ENCODE measurements at places on chromosomes 11 and 22.

DNA sequence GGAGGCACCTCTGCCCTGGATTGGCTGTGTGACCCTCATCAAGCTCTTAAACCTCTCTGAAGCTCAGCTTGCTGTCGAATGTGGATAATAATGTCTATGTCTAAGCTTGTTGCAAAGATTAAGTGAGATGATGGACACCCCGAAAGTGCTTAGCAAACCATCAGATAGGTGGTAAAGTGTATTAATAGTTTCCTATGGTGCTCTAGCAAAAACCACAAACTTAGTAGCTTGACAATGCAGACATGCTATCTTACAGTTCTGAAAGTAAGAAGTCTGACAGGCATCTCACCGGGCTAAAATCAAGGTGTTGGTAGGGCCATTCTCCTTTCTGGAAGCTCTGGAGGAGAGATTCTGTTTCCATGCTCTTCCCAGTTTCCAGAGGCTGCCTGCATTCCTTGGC, 106.5 kb upstream of the CSNK2A3 start:
- DNase-seq, result no peak

DNA sequence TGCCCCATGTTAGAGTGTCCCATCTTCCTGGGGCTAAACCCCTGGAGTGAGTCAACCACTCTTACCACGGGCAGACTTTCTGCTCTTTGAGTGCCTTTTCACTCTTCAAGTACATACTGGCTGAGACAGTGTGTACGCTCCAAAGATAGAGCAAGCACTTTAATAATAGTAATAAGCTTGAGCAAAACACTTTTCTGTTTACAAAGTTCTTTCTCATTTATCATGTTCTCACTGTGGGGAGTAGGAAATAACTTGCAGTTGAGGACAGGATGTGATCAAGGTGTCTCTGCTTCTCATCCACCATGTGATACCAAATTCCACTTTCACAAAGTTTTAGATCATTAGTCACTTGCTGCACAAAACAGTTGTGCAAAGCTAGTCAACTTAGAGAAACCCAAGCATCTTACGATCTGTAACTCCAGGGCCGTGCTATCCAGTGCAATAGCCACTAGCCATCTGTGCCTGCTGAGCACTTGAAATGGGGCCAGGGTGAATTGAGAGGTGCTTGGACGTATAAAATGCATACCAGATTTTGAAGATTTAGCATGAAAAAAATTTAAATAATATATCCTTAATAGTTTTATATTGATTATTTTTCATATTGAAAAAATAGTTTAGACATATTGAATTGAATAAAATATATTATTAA, 135.3 kb downstream of the KIF18A start:
- DNase-seq, result no peak

DNA sequence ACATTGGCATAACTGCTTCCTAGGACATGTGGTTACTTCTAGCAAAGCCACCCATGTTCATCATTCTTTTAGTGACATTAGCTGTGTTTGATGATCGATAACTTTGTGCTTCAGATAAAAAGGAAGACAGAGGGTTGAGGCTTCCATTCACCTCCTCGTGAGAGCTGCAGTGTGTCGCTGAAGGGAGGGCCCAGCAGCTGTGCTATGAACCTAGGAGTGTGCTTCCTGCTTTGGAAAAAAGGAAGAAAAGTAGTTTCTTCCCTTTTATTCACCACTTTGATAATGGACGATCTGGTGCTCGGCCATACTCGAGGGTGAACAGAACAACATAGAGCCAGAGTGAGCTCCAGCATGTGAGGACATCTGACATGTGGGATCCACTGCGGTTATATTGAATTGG, 6.1 kb upstream of the RFPL2 start:
- no peak for DNase-seq

GRCh38 chr11:29452146-29452545, 564.7 kb downstream of the KCNA4 start:
- DNase-seq, result no peak

DNA sequence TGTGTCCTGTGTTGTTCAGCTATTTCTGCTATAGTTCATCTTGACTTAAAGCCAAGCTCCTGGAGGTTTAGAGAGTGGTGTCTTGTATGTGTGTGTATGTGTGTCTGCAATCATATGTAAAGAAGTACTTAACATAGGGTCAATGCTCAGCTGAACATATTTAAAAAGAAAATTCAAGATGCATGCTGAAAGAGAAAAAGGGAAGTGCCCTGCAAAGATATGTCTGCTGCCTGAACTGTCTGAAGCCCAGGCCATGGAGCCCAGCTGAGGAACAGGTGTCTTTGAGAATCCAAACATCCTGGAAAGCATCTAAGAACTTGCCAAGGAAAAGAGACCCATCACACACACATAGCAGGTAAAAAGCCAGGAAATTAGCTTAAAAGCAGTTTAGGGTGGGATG, 6.6 kb downstream of the TCN1 start:
- no peak for DNase-seq

GRCh38 chr11:13183094-13183825, 94.3 kb upstream of the BMAL1 start:
- DNase-seq, result no peak

DNA sequence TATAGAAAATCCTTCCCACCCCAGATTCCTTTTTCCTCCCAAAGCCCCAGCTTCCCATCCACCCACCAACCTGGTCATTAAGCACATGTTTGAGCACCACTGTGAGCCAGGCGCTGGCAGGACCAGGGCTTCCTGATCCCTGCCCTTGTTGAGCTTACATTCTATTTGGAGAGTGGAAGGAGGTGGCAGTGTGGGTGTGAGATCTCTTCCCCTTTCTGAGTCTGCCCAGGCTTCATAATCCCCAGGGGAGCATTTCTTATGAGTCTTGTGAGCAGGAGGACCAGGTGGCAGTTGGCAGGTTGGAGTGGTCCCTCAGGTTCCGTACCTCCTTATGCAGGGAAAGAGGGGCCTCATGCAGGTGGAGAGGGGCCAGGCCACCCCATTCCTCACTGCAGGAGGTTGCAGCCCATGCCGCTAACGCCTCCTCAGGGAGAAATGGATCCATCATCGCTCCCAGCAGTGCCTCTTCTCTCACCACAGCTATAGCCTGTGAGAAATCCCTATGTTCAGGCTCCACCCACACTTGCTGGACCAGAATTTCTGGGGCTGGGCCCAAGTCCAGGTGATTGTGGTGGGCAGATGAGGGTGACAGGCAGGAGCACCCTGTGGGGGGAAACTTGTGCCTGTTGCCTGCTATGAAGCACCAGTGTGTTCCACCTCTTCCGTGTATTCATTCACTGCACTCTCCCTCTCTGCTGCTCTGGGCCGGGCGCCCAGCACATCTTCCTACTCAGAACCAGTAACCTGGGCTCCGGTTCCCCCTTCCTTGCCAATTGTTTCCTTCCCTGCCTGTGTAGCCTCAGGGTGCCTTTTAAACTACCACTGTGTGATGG, 23.5 kb downstream of the UBE2L3 start:
- no peak for DNase-seq

DNA sequence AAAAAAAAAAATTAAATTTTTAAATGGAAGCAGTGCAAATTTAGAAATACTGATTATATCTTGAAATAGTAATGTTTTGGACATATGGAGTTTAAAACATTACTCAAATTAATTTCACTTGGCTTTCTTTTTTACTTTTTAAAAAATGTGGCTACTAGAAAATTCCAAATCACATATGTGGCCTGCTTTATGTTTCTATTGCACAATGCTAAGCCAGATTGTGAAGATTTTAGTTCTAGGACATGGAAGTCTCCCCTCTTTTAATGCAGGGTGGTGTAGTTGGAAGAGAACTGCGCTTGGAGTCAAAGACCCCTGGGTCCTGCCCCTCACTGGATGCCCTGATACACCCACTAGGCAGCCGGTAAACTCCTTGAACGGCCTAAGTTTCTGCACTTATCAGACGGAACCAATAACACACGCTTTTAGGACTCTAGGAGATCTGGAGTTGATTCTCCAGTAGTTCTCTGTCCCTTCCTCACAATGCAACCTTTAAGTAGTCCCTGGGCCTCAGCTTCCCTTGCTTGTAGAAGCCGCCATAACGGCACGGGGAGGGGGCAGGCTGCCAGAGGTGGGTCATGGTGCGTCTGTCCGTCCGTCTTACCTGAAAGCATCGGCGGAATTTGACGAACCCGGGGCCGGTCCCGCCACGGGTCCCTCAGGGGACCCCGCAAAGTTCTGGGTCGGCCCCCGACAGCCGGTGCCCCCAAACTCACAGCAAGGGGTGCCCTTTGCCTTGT, 505 bp downstream of the FAM227A start:
- DNase-seq, result no peak

- DNase-seq, result no peak
Observed at GRCh38 chr22:42929838-42930155, 72.7 kb upstream of the ARFGAP3 start.

GRCh38 chr11:65774525-65775306, 6.1 kb downstream of the AP5B1 start:
- DNase-seq, result no peak

- DNase-seq, result no peak
Observed at GRCh38 chr11:78208257-78209165, 19.8 kb downstream of the USP35 start.

DNA sequence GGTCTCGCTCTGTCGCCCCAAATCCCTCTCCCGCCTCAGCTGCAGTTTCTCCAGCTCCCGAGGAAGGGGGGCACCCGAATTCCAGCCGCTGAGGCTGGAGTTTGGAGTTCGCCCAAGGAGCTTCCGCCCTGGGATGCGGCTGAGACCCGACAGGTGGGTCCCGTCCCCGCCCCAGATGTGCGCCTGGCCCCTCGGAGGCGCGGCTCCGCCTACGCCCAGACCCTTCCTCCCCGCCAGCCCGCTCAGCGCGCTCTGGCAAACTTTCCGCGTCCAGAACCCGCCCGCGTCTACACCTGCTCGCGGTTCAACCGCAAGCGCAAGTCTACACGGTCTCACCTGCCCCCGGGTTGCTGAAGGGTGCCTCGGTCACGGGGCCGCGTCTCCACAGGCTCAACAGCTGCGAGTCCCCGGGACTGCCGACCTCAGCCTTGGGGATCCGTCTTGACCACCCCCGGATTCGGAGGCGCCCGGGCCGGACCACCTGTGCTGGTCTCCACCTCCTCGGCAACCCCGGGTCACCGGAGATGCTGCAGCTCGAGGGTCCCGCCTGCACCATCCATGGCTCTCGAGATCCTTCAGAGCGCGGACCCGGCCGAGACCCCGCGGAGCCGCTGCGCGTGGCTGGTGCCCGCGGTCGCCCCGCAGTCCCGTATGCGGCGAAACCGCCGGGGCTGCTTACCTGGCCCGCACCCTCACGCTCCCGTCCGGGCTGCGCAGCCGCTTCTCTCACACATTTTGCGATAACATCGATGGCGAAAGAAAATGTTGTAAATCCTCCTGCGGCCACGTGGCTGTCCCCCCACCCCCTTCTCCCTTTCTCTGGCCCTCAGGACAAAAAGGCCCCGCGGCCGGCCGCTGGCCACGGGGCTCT, 63.6 kb downstream of the NFAM1 start:
- DNase-seq, result no peak

DNA sequence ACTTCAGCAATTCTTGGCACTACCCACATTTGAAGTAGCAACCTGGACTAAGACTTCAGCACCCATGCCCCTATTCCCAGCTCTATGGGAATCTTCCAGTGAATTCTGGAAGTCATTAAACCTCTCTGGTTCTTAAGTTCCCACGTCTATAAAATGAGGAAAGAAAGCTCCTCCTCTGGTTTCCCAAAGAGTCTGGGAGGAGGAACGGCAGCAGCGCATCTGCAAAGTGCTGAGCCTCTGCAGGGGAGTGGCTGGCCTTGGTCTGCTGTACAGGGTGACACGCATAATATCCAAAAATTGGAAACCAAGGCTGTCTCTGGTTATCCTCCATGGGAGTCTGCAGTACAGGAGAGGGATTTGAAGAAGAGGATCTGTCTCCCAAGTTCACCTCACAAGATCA, 73.6 kb upstream of the TP53I11 start:
- DNase-seq, result no peak

GRCh38 chr22:34437140-34437539, 516.9 kb upstream of the LARGE1 start:
- no peak for DNase-seq

DNA sequence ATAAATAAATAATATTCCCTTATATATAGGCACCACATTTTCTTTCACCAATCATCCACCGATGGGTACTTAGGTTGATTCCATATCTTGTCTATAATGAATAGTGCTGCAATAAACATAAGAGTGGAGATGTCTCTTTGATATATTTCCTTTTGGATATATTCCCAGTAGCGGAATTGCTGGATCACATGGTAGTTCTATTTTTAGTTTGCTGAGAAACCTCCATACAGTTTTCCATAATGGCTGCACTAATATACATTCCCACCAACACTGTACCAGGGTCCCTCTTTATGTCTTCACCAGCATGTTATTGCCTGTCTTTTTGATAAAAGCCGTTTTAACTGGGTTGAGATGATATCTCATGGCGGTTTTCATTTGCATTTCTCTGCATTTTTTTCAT, 23.6 kb downstream of the PAMR1 start:
- DNase-seq, result no peak

- no peak for DNase-seq
Observed at GRCh38 chr11:60985501-60985900, 14.0 kb downstream of the CD6 start.

DNA sequence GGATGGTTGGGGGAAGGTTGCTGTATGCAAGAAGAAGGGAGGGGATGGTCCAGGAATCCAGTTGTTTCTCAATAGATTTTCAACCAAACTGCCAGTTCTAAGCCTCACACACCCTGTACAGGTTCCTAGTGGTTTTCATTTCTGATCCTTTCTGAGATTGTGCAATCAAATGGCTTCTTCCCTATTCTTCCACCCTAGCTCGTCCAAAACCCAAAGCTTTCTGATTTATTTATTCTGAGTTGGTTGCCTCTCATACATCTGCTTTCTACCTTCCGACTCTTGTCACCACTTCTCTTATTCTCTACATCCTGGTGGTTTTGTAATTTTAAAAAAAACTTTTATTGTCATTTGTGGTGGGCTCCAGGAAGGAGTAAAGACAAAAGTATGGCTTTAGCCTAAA, 12.6 kb downstream of the OR5A2 start:
- no peak for DNase-seq

DNA sequence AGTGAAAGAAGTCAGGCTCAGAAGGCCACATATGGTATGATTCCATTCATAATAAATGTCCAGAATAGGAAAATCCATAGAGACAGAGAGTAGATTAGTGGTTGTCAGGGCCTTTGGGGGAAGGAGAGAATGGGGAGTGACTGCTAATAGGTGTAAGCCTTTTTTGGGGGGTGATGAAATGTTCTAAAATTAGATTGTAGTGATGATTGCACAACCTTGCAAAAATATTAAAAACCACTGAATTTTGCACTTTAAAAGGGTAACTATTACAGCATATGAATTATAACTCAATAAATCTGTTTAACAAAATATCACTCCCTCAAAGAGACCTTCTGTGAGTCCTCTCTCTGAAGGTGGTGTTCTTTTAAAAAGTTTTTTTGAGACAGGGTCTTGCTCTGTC, 72.3 kb upstream of the GRK3 start:
- DNase-seq, result no peak

Measured in stimulated activated CD8-positive, alpha-beta memory T cell treated with anti-CD3 and anti-CD28 coated beads, Interleukin-2, amount 100 ng/mL, for 1 hour (primary cell).